ENCODE measurements at places on chromosomes 6 and 20.

GRCh38 chr6:10313799-10314162 is 101.1 kb downstream of the TFAP2A start:
- no peak for DNase-seq

GRCh38 chr6:156060013-156060412 is 604.4 kb upstream of the NOX3 start:
- no peak for DNase-seq

DNA sequence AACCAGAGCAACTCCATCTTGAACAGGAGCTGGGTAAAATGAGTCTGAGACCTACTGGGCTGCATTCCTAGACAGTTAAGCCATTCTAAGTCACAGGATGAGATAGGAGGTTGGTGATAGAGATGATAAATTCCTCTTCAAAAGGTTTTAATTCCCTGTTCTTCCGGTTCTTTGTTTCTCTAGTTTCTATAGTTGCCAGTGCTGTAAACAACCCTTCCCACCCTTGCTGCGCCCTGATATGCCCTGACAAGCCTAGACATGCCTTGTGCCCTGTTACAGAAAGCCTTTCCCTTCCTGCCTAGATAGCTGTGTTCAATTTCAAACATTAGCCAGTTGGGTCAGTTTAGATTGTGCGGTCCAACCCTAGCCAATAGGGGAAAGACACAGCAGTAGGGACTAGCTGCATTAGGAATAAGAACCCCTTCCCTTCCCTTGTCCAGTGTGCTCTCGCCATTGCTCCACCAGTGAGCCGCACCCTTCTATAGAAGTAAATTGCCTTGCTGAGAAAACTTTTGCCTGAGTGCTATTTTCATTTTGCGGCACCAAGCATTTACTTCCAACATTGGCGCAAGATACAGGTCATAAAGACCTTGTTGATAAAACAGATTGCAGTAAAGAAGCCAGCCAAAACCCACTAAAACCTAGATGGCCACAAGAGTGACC is 52.5 kb upstream of the CCN2 start:
- no peak for DNase-seq

- DNase-seq: no peak
These were observed 677.2 kb upstream of the SLC35B3 start for GRCh38 chr6:9112544-9112943.

- peak; percentile 25 for DNase-seq
These were observed 183.1 kb downstream of the MOXD1 start for GRCh38 chr6:132218059-132218696.

DNA sequence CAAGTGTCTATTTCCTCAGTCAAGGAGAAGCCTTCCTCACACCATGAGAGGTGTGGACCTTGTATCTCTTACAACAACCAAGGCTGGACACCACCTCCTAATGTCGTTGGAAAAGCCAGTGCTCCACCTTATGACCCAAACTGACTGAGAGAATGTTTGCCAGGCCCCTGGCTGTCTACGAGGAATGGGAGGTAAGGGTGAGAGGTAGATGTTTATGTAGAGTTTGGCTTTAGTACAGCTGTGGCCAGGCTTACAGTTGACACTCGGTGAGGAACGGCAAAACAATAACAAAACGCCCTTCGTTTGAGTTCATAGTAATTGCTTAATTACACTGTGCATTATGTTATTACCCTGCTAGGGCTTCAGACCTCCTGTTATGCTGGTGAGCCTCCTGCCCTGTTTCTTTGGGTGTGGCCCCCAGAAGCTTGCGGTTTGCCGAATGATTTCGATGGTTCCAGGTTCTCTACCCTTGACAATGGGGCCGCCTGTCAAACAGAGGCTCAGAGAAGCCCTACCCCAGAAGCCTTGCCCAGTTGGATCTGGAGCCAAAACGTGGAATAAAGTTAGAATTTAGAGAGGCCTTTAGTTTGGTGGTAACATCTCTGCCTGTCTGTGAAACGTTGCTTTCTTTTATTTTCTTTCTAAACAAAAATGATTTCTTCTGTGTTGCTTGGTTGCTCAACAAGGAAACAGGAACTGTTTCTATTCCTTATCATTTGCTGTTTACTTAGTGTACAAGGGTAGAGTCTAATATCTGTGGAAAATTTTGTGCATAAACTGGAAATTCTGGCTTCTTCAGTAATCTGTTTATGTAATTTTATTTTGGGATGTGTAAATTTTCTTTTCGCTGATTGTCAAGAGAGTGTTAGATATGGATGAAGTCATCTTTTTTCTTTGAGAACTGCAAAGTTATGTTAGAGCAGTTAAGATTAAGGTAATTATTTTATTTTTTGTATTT is 60.4 kb upstream of the FOXQ1 start:
- peak; percentile 35 for DNase-seq

- DNase-seq: no peak
These were observed 158.1 kb upstream of the RPS6KA2 start for GRCh38 chr6:166785131-166785530.

- no peak for DNase-seq
These were observed 49.5 kb downstream of the KCNS1 start for GRCh38 chr20:45051204-45052060.
